Esophagus mucosa (tissue), 1 donor: ENCODE measurements at places on chromosomes 5 and 9.
A peak's percentile ranks its signal among the peaks of the same experiment; 100 is the strongest.

GRCh38 chr9:88987661-88988060, 3.6 kb upstream of the S1PR3 start:
- ATAC-seq, result no peak

- no peak for ATAC-seq
These were observed 52.8 kb downstream of the ARL15 start for GRCh38 chr5:54257366-54258118.

GRCh38 chr9:92714787-92715487, 45.0 kb upstream of the IPPK start:
- no peak for ATAC-seq

- peak; percentile 44 for ATAC-seq
These were observed 89.6 kb downstream of the SPRY4 start for GRCh38 chr5:142235050-142235797.

GRCh38 chr9:78298046-78298765, 1.3 kb downstream of the PSAT1 start:
- no peak for ATAC-seq

DNA sequence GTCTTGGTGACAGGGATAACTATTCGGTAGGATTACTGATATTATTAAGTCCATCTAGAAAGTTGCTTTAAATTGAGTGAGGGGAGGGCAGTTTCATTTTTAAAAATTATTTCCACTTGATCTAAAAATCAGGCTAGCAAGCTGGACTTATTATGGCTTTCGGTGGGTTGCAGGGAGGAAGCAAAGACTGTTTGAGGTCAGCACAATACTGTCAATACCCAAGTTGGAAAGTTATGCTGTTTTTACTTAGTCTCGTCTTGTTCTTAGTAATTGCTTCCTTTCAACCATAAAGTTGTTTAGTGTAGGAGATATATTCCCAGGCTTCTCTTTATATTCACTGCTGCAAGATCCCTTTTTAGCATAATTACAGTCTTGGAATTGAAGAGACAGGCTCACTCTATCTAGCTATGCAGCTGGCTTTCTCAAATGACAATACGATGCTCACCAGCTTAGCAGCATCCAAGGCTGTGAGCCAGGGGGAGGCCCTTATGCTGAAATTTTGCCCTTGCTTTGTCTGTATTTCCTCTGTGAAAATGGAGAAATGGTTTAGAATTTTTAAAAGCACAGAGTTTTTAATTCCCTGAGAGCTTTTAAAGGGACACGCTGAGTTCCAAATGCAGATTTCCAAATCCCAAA, 68.2 kb upstream of the APC start:
- ATAC-seq, result no peak

- ATAC-seq, result no peak
These were observed 31.2 kb upstream of the EXOC3 start for GRCh38 chr5:411728-412127.

DNA sequence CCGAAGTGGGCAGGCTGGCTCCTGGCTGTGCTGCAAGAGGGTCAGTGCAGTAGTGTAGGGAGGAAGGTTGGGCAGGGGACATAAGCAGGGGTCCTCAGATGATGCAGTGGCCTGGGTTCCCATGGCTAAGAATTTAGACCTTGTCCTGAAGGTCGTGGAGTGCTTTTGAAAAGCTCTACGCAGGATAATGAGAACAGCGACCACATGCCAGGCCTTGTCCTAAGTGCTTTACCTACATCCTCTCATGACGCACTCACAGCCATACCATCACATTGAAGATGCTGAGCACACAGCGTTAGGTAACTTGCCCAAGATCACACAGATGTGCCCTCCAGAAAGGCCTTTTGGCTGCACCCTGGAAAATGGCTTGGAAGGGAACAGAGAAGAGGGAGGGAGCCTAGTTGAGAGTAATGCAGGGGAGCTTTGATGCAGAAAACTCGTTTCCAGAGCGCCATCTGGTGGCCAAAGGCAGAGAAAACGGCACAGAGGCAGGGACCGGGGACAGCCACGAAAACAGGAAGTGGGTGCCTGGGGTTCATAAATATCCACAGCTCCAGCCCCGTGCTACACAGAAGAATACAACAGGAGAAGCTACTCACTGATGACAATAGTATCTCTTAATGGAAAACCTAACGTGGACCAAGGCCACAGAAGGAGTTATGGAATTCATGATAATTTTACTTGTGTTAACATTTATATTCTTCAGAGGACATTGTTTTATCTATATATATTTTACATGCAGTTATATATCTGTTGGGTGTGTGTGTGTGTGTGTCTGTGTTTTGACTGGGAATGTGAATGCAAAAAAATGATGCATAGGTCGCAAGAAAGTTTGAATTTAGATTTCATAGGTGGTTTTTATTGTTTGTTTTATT, 2.7 kb upstream of the PCDH12 start:
- ATAC-seq, result peak; percentile 69

DNA sequence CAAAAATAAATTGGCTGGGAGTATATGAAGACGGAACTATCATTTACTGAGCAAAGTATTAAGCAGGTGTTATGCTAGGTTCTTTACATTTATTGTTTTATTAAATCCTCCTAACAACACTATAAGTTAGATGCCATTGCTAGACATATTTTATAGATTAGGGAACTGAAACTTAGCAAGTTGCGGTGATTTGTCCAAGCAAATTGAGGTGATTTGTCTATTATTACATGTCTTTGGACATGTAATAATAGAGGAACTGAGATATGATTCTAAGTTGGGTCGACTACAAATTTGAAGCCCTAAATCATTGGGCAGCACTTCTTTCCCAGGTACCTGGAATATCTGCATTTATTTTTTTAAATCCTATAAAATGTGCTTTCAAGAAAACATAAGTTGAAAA, 429.9 kb downstream of the GABRG2 start:
- ATAC-seq, result no peak

DNA sequence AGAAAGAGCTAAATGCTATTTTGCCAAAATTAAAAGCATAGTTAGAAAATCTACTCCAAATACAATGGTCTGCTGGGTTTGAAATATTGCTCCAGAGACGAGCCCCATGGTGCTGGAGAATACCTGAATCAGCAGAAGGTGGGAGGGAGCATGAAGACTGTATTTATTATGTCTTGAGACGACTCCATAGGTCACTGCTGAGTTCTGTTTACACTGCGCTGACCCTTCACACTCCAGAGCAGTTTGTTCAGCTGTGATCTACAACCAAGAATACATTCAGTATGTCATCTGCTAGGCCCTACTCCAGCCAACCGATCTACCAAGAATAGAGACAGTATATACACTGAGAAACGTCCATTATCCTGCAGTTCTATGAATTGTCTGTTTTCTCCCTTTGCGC, 150.5 kb downstream of the TLE1 start:
- ATAC-seq, result no peak

- no peak for ATAC-seq
These were observed 10.4 kb downstream of the STC2 start for GRCh38 chr5:173317852-173318251.

- ATAC-seq, result peak; percentile 57
These were observed 41.6 kb upstream of the ZBTB43 start for GRCh38 chr9:126763130-126763764.

DNA sequence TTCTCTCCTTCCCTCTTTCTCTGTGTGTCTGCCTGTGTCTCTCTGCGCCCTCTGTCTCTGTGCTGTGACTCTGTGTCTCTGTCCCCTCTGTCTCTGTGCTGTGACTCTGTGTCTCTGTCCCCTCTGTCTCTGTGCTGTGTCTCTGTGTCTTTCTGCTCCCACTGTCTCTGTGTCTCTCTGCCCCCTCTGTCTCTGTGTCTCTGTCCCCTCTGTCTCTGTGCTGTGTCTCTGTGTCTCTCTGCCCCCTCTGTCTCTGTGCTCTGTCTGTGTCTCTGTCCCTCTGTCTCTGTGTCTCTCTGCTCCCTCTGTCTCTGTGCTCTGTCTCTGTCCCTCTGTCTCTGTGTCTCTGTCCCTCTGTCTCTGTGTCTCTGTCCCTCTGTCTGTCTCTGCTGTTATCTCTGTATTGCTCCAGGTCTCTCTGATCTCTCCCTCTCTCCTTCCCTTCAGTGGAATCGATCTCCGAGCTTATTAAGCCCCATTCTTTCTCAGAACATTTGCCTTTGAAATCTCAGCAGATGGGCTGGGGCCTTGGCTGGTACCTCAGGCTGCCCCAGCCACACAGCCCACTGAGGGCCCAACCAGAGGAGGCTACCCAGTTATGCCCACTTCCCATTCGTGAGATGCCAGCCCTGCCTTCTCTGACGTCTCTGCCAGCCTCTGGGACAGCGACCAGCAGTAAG, 33.4 kb upstream of the FIBCD1 start:
- no peak for ATAC-seq

- no peak for ATAC-seq
These were observed 45.7 kb upstream of the PPARGC1B start for GRCh38 chr5:149684371-149684770.

- peak; percentile 40 for ATAC-seq
These were observed 225.8 kb downstream of the FANCC start for GRCh38 chr9:95091601-95092261.

DNA sequence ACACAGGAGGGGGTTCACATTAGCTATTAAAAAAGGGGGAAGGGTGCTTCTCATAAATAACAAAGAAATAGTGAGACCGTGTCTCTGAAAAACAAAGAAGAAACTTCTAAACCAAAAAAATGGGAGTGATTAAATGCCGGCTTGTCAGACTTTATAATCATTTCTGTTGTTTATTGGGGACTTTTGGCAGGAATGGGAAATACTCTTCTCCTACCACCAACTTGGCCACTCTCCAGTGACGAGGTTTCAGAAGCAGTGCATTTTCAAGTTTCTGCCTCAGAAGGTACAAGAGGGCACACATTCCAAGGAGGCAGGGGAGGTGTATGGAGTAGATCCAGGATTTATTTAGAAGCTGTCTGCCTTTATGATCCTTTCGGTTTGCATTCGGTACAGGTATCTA, 46.2 kb downstream of the LIX1 start:
- ATAC-seq, result no peak

DNA sequence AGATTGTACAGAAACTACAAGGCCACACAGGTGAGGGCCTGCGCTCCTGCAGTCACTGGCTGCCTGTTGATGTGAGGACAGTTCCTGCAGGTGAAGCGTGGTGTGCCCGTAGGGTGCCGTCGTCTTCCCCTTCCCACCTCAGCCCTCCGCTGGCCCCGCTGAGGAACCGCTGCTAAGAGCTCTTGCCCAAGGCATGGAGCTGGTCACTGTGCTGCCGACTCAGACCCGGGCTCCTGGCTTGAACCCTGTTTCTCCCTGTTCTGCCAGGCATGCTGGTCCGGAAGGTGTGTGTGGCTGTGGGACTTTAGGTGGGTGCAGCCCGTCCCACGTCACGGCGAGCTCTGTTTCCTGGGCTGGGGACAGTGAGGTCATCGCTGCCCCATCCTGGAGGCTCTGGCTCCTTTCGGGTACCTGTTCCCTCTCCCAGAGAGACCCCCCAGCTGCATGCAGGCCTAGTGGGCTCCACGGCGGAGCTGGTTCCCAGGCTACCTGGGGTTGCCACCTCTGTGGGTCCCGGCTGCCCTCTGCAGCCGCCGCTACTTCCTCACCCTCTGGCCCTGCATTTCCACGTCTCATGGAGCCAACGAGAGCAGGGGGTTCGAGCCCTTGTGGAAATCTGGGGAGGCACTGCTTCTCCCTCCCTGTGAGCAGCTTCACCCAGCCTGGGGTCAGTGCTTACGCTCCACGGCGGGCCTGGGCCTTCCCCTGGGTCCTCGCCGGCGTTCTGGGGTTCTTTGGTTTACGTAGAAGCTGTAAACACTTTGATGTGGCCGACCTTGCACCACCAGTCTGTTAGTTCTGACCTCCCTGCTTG, 7.6 kb downstream of the RNU6ATAC start:
- ATAC-seq, result no peak

DNA sequence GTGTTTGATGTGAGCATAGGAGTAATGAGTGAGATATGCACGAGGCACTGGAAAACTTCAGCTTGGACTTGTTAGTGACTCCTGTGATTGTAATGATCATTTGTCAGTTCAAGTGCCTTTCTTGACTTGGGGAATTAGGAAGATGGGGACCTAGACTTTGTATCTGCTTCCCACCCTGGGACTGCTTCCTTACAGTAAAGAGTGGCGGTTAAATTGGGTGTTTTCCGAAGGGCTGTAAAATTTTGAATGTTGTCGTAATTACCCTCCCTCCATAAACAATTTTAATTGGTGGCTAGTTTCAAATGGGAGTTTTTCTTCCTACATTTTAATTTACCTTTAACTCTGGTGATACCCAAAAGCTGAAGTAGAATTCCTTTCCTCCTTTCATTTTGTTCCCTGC, 23.5 kb upstream of the FAM120AOS start:
- ATAC-seq, result no peak

DNA sequence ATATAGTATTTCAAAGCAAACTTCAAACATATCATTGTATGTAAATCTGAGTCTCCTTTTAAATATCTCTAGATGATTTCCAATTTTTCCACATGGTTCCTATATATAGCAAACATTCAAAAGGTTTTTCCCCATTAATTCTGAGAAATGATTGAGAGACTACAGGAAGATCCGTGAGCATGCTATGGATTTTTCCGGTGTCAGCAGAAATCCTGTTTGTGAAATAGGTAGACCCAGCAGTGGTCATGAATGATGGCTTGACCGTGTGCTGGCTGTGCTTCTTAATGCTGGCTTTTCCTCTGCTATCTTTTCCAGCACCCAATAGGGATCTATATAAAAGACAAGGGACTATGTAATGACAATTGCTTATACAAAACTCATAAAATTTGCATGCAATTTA, 485.3 kb downstream of the PSAT1 start:
- no peak for ATAC-seq

DNA sequence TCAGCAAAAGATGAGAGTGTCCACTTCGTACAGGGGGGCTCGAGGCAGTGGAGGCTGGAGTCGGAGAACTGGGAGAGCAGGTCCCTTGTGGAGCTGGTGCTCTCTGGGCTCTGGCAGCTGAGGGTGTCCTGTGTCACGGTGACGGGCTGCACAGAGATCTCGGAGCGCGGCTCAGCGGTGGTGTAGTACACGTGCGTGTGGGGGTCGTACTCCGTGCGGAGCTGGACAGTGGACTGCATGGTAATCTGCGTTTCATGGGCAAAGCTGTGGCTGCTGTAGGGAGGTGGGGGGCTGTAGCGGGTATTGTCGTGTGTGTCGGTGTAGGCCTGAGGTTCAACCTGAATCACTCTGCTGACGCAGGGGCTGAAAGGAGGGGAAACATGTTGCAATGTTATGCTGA, 48.0 kb downstream of the PTCH1 start:
- no peak for ATAC-seq

- ATAC-seq, result peak; percentile 74
These were observed 114.0 kb downstream of the CARTPT start for GRCh38 chr5:71832812-71833715.

DNA sequence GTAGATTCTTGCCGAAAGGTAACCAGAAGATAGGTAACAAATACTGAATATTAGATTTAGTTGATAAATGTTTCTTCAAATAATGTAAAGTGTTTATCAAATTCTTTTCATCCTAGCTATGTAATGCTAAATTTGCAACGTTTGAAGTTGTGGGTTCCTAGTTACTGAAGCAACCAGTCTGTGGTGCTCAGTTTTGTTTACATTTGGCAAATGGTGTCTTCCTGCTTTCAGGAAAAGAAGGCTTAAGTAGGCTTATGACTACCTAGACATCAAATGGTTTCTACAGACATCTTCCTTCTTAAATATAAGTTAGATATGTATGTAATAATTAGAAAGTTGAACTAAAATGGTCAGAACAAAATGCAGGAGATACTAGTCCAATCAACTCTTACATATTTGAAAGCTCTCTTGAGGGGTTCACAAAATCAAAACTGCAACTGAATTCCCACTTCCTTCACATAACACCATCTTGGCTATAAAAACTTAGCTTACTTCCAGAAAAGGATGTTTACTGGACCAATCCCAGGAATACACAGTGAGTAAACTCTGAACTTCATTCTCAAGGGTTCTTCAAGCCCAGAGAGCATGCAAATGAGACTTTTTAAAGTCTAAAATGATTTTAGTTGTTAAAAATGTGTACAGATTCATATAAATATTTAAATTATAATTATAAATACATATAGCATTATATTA, 125.7 kb upstream of the ITGA1 start:
- ATAC-seq, result no peak

GRCh38 chr9:70228611-70229010, 30.2 kb upstream of the SMC5 start:
- no peak for ATAC-seq
